ENCODE measurements at places on chromosomes 1 and 21.

- DNase-seq = no peak
Measured at GRCh38 chr1:225998560-225999226, 450 bp downstream of the SDE2 start.

GRCh38 chr1:22808676-22809483 lies 98.2 kb downstream of the EPHB2 start:
- no peak for DNase-seq

DNA sequence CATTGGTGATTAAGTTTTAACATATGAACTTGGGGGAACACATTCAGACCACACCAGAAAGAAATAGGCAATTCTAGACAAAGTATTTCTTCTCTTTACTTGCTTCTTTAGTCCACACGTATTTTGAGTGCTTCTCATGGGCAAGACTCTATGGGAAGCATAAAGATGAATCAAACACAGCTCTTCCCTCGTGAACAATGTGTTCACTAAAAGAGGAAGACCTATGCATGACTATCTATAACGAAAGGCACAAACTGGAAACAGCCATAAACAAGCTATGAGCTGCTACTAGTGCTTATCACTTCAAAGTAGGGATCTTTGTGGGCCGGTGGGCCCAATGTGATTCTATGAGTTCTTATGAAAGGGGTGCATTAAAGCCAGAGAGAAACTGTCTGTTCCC lies 53.0 kb upstream of the PRDX6 start:
- DNase-seq = no peak

GRCh38 chr1:81559662-81560350 lies 240.9 kb upstream of the ADGRL2 start:
- DNase-seq = no peak

DNA sequence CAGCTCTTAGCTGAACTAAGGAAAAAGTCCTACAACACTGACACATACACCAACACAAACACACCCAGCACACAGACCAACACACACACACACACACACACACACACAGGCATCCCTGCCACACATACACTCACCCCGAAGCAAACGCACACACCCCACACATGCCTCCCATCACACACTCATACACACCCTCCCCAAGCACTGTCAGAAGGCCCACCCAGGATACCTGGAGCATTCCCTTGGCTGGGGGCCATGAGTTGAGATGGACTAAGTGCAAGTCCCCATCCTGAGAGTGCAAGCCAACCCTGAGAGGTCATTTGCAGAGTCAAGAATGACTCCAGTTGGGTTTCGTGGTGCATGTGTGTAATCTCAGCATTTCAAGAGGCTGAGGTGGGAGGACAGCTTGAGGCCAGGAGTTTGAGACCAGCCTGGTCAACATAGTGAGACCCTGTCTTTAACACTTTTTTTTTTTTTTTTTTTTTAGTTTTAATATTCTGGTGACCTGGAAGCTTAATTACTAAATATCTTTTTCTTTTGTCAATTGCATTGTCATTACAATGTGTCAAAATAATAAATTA lies 117.3 kb downstream of the RHOU start:
- DNase-seq = no peak

GRCh38 chr1:9331016-9331415 lies 38.3 kb downstream of the SPSB1 start:
- DNase-seq = no peak

DNA sequence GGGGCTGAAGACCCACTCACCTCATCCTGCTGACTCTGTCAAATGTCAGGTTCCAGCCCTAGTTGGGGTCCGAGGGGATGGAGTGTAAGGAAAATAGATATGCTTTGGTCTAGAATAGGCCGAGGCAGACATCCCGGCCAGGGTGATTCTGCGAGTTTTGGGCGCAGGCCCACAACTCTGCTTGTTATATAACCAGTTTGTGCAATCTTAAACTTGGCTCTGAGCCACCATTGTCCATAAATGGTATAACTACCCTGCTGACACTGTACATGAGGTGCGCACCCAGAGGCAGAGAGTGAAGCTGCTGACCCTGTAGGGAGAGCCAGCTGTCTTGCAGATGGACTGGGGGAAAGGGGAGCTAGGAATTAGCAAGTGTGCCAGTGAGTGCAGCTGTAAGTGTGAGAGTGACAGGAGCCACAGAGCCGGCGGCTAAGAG lies 1388.8 kb downstream of the AMY1C start:
- no peak for DNase-seq

DNA sequence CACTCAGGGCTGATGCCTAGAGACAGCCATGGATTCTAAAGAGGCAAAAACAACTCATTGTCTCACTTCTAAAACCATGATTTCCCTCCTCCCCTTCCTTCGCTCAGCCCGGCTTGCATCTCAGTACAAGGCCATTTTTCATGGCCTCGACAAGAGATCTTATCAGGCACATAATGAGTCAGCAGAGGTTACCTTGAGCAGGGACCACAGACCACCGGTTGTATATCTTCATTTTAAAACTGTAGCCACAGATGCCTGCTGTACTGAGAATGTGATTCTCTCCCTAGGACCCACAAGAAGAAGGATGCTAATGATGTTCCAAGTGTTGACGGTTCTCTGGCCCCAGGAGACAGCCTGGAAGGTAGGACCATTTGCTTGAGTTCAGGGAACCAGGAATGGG lies 331.9 kb downstream of the AJAP1 start:
- DNase-seq = no peak

- no peak for DNase-seq
Measured at GRCh38 chr1:212286556-212287131, 1.4 kb downstream of the PPP2R5A start.
